Hematopoietic multipotent progenitor cell treated with erythropoietin and hydrocortisone succinate and interleukin-3 and kit ligand, for 8 days (in vitro differentiated cells): ENCODE measurements at places on chromosomes 12 and 14.
A peak's percentile ranks its signal among the peaks of the same experiment; 100 is the strongest.

- DNase-seq, result peak; percentile 90
These were observed 2.2 kb upstream of the NFATC4 start for GRCh38 chr14:24365600-24366412.

DNA sequence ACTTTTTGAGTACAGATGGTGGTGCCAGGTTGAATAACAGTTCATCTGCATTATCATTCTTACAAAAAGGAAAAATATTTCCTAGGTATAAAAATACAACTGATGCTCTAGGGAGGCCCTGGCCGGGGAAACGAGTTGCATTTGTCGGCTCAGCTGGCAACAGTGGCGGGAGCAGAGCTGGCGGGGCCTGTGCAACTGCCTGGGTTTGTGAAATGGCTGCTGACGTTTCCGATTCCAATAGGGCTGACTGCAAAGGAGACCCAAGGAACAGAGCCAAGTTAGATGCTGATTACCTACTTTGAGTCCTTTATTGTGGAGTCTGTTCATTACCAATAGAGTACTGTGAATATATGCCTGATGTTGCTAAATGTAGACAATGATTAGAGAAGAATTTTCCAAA lies 25.8 kb upstream of the PHLDA1 start:
- DNase-seq, result no peak

GRCh38 chr14:90697132-90697531 lies 119.1 kb downstream of the TTC7B start:
- no peak for DNase-seq

GRCh38 chr12:52255926-52256583 lies 18.4 kb upstream of the KRT86 start:
- DNase-seq, result no peak

GRCh38 chr14:105742531-105742848 lies 216.1 kb downstream of the TMEM121 start:
- no peak for DNase-seq
